NCI-H1417 treated with DMSO at 0.1 percent for 48 hours (cell line): ENCODE measurements at places on chromosomes 1 and 21.

- DNase-seq = no peak
Measured at GRCh38 chr1:85374160-85374559, 90.8 kb downstream of the DDAH1 start.

- DNase-seq = no peak
Measured at GRCh38 chr1:187338762-187339412, 510.1 kb downstream of the PLA2G4A start.

DNA sequence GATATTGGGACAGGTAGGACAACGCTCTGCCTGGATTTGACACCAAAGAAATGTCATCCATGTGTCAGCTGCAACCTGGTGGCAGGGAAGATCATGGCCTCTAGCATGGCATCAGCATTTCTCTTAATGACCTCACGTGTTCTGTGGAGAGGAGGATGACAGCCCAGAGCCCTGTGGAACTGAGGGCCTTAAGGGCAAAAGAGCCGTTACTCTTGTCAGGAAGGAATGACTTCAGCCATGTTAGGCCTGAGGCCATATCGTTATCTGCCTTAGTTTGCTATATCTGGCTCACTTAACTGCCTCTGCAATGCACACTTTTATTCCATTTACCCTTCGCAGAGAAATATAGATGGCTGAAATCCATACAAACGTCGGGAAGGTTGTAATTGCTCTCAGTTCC lies 83.2 kb upstream of the PBX1 start:
- DNase-seq = no peak

DNA sequence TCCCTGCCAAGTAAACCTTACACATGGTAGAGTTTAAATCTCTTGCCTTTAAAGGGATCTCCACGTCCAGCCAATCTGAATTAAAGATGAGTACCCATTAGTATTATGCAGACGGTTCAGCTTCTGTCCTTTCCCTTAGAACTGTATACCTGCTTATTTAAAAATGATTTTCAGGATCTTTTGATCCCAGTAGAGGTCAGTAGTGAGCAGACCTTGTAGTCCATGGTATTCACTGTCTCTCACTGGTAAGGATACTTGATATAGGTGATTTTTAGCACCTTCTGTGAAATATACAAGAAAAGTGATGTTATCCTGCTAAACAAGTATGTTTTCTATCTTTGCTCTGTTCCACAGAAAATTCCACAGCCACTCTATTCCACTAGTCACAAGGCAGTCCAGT lies 1211.6 kb upstream of the ADGRL4 start:
- no peak for DNase-seq

- DNase-seq = no peak
Measured at GRCh38 chr1:108767115-108767514, 20.6 kb downstream of the STXBP3 start.

DNA sequence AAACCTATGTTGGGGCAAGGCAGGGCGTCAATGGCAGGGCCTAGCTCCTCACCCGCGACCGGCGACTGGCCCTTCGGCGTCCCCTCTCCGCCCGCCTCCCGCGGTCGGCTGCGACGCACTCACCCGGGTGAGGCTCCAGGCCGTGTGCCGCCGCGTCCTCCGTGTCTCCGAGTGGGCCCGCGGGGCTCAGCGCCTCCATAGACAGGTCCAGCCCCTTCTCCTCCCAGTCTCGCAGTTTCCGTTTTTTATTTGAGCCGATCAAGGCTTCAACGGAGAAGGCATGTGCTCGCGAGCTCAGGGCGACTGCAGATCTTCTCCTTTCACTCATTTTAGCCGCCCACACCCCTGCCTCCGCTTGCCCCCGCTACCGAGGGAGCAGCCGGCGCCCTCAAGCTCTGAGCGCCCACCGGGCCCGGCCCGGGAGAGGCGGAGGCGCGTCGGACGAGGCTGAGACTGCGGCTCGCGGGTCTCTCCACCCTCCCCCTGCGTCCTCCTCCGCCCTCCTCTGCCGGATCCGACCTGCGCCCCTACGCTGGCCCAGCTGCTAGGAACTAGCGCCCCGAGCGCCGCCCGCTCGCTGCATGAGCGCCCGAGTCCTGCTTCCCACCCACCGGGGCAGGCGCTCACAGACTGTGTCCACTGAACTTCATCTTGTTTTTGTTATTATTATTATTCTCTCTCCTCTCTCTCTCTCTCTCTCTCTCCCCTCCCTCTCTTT lies 516 bp downstream of the TBX15 start:
- no peak for DNase-seq
